ENCODE measurements at places on chromosomes 4 and X. TPM values are rescaled to one million over a fixed set of nuclear protein-coding genes. Genes with fewer than 3 reads are reported as not detected.

GRCh38 chr4:76892601-76893000 lies 5.3 kb downstream of the SOWAHB start:
- DNase-seq, result no peak

GRCh38 chr4:7777017-7777710 lies 162.5 kb downstream of the AFAP1 start:
- DNase-seq, result no peak

- DNase-seq, result no peak
These were observed 25.8 kb downstream of the ARSD start for GRCh38 chrX:2903366-2903765.

GRCh38 chr4:175790083-175790482 lies 22.0 kb downstream of the GPM6A start:
- no peak for DNase-seq

DNA sequence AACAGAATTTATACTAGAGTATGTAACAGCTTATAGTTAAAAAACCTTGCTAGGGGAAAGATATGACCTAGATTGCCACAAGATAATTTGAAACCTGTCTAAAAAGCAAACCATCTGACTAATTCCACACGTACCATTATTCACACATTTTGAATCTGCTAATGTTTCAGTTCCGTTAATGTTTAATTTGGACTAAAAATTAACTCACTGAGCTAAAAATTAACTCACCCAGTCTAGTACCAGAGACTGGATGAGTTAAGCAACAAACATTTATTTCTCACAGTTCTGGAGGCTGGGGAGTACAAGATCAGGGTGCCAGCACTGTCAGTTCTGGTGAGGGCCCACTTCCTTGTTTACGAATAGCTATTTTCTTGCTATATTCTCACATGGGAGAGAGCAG lies 231.5 kb upstream of the DIAPH2 start:
- no peak for DNase-seq

DNA sequence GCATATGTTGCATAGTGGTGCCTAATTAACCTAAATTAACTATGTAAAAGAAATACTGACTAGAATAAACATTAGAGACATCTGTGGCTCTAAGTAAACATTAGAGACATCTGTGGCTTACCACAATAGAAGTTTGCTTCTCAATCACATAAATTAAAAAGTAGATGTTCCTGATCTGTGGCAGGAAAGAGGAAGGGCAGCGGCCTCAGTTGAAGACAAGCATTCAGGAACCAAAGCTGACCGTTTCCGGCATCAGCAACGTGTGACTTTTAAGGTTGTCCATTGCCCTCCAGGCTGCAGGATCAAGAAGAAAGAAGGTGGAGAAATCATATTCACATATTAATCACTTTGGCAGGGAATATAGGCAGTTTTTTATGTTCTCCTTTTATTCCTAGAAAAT lies 336.3 kb upstream of the TRAM1L1 start:
- DNase-seq, result no peak

Gene RTL5
- 3.0 TPM for total RNA-seq

GRCh38 chrX:22057667-22058066 lies 25.5 kb downstream of the PHEX start:
- no peak for DNase-seq
